GM10248 (cell line): ENCODE measurements at places on chromosomes 1 and 21.

DNA sequence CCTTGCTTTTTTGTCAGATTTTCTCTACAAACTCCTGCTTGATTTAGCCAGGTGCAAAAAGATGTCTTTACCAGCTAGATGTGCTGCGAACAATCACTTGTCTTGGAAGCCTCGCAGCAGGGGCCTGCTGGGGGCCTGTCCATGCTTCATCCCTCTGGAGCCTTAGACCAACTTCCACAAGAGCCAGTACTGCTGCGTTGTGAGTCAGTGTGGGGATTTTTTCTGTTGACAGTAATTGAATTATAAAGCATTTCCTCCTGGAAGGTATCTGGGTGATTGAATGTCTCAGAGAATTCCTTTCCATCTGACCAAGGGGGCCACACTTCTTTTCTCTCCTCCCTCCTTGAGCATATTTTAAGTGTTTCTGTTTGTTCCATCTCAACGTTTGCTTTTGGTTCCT lies 40.4 kb upstream of the LDLRAP1 start:
- DNase-seq = no peak

DNA sequence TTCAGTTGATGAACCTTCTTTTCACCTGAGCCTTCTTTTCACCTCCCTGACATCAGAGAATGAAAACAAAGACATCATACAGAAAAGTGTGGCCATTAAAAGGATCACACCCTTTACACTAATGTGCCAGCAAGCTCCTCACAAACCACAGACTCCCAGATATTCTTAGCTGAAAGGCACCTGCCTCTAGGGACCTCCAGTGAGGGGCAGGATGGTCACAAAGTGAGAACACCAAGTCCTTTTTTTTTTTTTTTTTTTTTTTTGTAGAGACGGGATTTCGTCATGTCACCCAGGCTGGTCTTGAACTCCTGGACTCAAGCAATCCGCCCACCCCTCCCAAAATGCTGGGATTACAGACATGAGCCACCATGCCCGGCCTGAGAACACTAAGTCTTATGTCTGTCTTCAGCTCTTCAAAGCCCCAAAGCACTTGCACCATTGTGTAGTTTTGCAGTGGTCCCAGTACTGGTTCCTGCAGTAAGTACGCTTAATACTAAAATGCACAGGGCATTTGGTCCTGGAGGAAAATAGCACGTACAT lies 58.2 kb upstream of the LBR start:
- DNase-seq = no peak

- no peak for DNase-seq
Observed at GRCh38 chr1:161787355-161787754, 21.2 kb downstream of the ATF6 start.

GRCh38 chr1:168121401-168122011 lies 15.2 kb downstream of the GPR161 start:
- DNase-seq = no peak

DNA sequence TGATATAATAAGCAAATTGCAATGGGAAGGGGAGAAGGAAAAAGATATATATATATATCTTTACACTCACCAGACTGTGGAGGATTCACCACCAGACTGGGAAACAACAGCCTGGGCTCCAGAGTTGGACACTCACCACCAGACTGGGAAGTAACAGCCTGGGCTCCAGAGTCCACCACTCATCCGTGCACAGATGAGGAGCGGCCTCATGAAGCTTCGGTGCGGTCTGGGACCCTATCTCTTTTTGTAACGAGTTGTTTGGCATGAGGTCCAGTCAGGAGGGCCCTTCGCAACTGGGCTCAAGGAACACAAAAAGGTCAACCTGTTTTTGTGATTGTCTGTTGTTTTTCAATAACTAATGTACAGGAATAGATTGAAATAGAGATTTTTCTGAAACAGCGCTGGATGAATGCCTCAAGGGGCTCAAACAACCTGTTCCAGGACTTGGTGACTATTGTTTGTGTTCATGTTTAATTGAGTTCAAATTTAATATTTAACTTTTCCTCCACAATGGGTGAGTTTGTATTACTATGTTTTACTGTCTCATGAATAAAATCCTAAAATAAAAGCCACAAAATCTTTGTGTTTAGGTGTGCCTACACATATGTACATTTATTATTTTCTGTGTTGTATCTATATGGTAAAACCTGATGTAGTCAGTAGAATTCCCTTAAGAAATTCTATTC lies 40.1 kb downstream of the S100A10 start:
- no peak for DNase-seq

- no peak for DNase-seq
Observed at GRCh38 chr1:99996951-99997350, 27.2 kb downstream of the SLC35A3 start.

- no peak for DNase-seq
Observed at GRCh38 chr1:42211224-42211623, 46.7 kb upstream of the GUCA2A start.

- DNase-seq = no peak
Observed at GRCh38 chr1:182281541-182281940, 110.0 kb downstream of the GLUL start.

DNA sequence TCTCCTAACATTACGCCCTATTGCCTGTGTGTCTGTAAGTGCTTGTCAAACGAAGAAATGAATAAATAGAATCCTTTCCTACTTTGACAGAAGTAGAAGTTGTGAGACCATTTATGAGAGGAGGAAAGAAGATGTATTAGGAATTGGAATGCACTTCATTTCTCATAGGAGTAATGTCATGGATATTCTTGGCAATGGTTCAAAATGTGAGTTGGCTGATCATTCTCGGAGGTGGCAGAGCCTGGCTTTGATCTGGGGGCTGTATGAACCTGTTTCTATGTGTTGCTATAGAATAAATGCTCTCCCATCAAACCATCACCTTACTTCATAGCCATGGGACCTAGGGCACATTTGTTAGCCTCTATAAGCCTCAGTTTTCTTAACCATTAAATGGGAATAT lies 10.1 kb upstream of the SERBP1 start:
- no peak for DNase-seq

GRCh38 chr21:38621132-38621531 lies 122.9 kb upstream of the ERG start:
- DNase-seq = no peak

DNA sequence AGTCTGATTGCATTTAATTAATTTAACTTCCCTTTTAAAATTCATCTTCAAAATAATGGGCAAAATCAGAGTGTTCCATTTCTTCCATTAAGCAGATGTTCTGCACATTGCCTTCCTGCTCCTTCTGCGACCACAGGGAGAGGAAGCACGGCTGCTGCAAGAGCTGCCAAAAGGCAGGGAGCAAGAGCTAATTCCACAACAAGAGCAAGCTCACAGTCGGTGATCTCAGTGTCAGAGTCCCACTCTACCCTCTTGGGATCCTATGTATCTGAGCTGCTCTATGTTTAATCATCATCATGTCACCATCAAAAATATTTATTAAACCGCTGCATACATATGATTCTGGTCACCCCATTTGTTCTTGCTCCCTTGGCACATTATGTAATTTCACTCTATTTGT lies 255.3 kb upstream of the CAMK1G start:
- no peak for DNase-seq

DNA sequence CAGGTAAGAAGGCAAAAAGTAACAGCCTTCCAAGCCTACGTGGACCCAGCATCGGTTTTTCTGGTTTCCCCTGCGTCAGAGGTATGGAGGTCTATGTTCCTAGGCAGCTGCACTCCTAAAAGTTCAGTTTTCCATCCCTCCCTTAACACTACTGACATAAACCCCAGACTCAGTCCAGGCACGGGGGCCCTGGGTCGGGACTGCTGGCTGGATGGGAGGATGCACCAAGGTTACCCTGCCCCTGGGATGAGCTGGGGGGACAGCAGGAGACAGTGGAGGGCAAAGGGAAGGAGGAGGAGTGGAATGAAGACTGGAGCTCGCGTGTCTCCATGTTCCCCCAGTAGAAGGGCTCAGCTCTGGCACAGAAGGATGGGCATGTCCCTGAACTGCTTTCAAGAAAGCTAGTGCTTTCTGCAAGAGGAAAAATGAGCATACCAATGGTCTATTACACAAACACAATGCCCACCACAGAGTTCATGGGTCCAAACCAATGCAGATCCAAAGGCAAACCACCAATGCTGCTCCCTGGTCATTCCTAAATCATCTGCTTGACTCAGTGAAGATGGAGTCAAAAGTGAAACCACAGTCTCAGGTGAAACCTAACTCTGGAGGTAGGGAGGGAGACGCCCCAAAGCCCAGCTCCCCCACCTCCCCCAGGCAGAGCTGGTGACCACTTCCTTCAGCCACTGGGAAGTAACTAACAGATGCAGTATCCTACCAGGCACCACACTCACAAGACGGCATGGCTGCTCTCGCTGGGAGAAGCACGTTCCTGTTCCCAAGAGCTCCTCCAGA lies 54.9 kb downstream of the CD46 start:
- no peak for DNase-seq

- no peak for DNase-seq
Observed at GRCh38 chr1:58618303-58618702, 41.3 kb upstream of the TACSTD2 start.

- DNase-seq = peak; percentile 87
Observed at GRCh38 chr1:155322953-155323728, 2.4 kb downstream of the RUSC1 start.

- DNase-seq = no peak
Observed at GRCh38 chr21:39611551-39612190, 1.1 kb upstream of the B3GALT5 start.

DNA sequence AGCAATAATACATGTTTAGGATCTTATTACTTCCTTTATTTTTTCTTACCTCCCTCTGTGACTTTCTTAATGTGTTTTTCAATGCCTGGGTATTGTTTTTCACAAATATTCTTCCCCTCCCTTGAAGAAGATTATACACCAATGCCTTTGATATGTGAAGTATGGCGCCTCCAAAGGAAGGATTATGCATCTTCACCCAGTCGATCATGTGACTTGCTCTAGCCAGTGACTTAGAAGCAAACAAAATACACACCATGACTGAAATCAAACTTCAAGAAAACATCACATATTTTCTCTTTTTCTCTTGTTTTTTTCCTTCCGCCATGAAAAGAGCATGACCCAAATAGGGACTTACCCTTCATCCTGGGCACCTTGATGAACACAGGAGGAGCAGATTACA lies 297.1 kb downstream of the NCAM2 start:
- no peak for DNase-seq

GRCh38 chr1:234621657-234622335 lies 11.8 kb upstream of the IRF2BP2 start:
- DNase-seq = no peak

DNA sequence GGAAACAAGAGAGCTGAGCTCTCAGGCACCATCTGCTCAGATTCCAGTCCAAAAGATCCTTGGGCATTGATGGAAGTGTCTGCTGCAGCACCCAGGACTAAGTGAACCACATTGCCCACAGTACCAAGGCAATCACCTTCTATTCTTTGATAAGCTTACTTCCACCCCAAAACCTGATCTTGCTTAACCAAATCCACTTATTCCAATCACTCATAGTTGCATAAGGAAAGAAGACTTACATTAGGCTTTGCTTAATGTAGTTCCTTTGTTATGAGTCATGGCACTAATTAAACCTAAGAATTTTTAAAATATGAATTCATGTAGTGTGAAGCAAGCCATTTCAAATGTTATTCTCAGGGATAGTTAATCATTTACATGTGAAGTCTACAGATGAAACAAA lies 84.5 kb downstream of the UCHL5 start:
- DNase-seq = no peak
